CD14-positive monocyte (primary cell): ENCODE measurements at places on chromosomes 12 and 14. TPM values are rescaled to one million over a fixed set of nuclear protein-coding genes. Genes with fewer than 3 reads are reported as not detected.

LRP1-AS gene
- 0.35 TPM for polyA plus RNA-seq

PNMA1 gene
- 6.4 TPM for polyA plus RNA-seq

MYF6 gene
- polyA plus RNA-seq: not detected in 2 replicates

- peak; percentile 49 for DNase-seq
Measured at GRCh38 chr12:51318846-51319599, 5.0 kb downstream of the BIN2 start.

DNA sequence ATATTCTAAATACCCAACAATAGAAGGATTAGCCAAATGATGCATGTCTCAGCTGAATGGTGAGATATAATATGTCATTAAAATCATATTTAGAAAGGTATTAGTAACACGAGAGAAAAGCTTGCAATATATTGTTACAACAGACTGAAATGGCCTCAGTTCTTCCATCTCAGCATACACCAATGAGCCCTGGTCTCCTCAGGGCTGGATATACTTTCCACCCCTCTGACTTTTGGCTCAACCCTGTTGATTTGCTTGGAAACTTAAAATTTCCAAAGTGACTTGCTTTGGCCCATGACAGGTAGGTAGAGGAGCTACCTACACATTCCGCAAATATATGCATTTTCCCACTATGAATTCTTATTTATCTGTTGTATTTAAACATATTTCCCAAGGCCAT is 908.1 kb upstream of the TMEM132C start:
- no peak for DNase-seq

GRCh38 chr12:12734561-12735071 is 17.4 kb downstream of the CDKN1B start:
- DNase-seq: no peak

- DNase-seq: no peak
Measured at GRCh38 chr14:72640911-72641485, 252.9 kb downstream of the DPF3 start.

DNA sequence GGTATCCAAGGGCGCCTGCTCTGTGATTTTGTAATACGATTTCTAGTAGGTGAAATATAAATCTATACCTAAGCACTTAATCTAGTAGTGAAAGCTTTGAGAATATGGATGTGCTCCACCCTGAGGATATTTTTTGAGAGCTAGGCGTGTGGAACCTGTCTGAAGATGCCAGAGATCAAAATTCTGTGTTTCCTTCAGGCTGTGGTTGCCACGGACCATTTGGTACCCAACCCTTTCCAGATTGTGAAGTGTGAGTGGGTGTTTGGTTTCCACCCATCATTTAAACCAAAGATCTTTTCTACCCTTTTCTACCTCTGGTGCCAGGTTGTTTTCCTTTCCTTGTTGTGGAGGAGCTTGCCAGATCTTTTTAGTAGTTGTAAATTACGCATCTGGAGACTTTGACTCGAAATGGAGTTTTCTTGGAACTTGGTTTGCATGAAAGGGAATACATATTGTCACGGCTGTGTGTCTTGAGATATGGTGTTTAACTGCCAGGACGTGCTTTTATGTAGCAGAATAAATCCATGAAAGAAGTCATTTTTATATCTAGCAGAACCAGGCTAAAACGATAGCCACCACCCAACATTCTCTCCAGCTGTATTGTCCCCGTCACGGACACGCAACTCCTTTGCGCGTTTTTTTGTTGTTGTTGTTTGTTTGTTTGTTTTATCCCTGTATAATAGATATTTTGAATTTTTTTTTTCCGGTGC is 2.2 kb downstream of the LRFN5 start:
- no peak for DNase-seq

GRCh38 chr14:61322011-61322798 is 826 bp downstream of the PRKCH start:
- DNase-seq: peak; percentile 22

DNA sequence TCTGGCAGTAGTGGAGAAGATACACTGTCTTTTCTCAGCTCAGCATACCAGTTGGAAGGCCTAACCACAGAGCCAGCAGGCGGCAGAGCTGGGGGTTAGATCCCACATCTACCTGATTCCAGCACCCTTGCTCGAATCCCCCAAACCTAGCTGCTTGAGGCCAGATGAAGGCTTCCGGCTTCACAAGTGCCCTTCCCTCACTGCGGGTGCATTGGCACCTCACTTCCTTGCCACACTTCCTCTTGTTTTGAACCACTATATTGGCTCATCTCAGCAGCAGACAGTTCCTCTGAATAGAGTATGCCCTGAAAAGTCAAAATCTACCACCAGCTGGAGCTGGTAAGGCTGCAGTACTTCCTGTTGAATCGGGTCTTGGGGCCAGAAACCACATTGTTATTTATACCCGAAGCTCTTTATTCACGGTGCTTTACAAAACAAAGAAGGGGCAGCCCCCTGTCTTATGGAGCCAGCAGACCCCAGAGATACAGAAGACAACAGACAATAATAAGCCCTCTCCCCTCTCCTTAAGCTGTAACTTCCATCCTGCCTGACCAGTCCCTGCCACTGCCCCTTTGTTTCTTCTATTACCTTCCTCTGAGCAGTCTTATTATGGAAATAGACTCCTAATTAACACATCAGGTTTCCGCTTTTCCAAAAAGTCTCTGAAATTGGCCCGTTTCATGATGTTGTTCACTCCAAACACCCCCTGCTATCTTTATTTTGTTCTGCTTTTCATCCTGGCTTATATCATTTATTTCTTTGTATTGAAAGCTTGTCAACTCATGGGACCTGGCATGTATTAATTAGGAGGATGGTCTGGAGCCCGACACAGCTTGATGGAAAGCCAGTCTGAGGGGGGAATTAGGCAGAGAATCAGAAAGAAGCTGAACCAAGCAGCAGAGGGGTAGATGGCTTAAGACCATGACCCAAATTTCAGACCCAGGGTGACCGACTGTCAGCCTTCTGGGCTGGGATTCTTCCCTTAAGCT is 233.5 kb downstream of the EFCAB11 start:
- DNase-seq: peak; percentile 92

DNA sequence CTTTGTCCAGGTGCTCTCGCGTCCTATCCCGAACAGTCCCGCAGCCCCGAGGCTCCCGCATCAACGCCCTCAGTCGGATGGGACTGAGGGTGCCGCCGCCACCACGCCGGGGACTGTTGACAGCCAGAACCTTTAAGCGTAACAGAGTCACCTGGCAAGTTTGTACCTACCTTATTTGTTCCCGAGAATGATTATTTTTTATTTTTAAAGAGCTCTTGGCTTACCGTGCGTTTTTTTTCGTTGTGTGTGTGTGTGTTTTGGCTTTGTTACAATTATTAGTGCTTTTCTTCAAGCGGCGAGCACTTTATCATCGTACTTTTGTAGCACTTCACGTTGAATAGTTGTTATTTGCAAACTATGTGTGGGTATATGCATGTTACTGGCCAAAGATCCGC is 463 bp downstream of the COA8 start:
- no peak for DNase-seq

DNA sequence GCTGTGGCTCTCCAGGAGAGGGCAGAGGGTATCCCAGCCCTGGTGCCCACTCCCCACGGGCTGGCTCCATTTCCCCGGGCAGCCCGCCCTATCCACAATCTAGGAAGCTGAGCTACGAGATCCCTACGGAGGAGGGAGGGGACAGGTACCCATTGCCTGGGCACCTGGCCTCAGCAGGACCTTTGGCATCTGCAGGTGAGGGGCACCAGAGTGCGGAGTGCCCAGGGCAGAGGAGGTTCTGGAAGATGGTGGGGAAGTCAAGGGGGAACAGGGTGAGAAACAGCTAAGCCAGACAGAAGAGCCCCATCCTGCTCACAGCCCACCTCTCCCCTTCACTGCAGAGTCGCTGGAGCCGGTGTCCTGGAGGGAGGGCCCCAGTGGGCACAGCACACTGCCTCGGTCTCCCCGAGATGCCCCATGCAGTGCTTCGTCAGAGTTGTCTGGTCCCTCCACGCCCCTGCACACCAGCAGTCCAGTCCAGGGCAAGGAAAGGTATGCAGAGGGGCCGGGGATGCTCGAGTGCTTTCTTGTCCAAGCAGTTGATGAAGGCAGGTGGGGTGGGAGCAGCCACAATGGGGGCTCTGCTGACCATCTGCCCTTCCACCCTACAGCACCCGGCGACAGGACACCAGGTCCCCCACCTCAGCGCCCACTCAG is 10.3 kb downstream of the TNS2 start:
- no peak for DNase-seq

- DNase-seq: no peak
Measured at GRCh38 chr12:87142342-87142741, 886.2 kb upstream of the MGAT4C start.

DNA sequence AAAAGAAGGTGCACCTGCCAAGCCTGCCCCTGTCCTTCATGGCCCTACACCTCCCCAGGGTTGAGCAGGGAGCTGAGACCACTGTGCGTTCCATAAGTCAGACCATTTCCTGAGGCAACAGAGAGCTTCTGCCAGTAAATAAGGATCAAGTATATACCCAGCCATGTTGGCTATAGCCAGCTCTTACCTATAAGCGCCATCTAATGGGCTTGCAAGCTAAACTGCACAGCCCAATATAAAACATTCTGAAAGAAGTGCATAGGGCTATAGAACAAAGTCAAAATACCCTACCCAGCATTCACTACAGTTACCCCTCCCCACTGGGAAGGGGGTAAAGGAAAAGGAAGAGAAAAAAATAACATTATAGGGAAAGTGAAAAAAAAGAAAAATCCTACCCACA is 59.3 kb upstream of the SCAF11 start:
- no peak for DNase-seq

DNA sequence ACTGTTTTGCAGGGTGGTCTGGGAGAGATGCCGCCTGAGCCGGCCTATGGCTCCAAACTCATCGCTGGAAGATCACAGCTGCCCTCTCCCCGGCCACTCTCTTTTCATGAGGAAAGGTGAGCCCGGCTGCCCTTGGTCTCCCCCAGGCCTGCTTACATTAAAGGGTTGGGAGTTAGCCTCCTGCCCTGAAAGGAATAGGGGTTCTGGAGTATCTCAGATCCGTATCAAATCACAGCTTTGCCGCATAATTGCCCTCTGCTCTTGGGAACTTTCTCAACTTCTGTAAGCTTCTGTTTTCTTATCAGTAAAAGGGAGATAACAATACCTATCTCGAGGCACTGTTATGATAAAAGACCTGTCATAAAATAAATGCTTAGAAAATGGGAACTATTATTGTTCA is 17.6 kb downstream of the PHLDA1 start:
- no peak for DNase-seq

DNA sequence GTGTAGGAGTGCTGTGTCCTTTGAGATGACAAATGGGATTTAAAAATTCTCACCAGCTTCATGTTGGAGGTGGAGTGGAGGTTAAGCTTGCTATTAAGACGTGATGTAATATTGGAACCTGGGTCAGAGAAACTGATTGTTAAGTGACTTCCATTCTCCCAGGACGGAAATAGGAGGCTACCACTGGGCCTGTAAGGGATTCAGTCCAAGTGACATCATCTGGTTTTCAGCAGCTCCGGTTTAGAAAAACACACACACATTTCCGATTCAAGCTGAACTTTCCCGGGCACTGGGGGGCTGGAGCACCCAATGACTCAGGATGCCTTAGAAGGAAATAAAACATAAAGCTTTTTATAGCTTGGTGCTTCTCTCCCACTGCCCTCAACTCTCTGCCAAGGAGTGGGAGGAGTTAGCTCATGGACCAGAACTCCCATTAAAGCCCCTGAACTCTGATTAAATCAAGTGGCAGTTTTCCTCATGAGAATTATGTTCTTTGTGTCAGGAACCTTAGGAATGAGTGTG is 12.4 kb downstream of the CALM1 start:
- no peak for DNase-seq

- DNase-seq: peak; percentile 17
Measured at GRCh38 chr14:39467889-39468524, 35.8 kb upstream of the FBXO33 start.
